ENCODE measurements at places on chromosomes 4 and X.

GRCh38 chr4:148786699-148787098 is 344.5 kb upstream of the NR3C2 start:
- DNase-seq: no peak

DNA sequence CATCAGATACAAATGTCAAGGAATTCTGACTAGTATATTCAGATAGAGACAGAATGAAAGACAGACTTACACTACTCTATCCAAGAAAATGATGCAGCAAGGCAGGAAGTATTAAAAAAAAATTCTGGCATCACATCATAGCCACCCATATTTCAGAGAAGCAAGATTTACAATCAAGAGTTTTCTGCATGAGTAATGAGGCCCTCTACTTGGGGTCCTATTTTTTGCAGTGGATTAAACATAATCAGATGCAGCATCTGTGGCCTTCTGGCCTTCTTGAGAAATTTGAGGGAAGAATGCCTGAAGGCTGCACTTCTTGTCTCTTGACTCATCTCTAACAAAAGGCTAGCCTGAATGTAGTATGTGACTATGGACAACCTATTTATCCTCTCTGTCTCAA is 48.2 kb upstream of the SLIT2 start:
- no peak for DNase-seq

DNA sequence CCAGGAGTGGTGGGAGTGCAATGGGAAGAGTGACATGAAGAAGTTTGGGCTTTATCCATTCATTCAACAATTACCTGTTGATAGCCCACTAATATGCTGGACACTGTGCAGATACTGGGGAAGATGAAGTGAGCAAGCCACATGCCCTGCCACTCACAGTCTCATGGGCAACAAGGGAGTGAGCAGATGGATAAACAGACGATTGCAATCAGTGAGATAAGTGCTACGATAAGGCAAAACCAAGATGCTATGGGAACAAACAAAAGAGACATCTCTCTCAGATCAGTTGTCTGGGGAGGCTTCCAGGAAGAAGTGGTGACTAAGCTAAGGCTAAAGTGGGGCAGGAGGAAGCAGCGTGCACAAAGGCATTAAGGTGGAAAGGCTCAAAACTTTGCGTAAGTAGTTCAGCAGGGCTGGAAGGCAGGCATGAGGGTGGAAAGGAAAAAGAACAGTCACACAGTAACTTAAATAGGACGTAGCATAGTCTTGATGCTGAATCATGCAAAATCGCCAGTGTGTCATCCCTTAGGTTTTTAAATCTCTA is 31.7 kb downstream of the GAB3 start:
- no peak for DNase-seq

GRCh38 chrX:53223955-53224859 is 800 bp downstream of the KDM5C start:
- peak; percentile 44 for DNase-seq

DNA sequence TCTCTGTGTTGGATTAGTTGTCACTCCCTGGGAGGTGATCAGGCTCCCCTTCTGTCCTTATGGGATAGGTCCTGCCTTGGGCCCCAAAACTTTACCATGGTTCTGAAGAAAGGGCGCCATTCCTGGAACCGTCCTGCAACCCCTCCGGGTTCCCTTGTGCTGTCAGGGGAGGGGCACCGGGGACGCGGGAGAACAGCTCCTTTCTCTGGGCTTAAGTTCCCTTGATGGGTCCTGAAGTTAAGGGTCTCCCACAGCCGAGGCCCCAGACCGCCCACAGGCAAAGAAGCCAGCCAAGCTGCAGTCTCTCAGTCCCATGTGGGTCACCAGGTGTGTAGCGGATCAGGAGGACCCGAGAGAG is 44.8 kb downstream of the UGT2A3 start:
- peak; percentile 55 for DNase-seq

DNA sequence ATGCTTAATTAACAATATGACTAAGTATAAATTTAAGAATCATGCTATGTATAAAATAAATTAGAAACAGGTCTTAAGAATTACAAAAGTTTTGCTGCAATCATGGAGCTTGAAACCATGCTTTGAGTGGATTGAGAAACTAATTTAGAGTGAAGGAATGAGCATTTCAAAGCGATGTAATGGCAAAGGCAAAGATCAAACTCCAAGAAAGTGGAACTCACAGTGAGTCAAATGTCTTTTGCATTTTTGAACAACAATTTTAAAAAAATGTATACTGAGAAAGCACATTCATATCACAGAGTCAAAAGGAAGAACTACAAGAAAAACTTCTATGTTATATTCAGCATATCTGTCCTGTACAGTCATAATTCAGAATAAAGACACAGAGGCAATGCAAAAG is 6.6 kb downstream of the GPRIN3 start:
- no peak for DNase-seq

- DNase-seq: no peak
Measured at GRCh38 chr4:163762741-163763140, 268.3 kb downstream of the TMA16 start.

GRCh38 chr4:114081783-114082182 is 102.3 kb upstream of the ARSJ start:
- DNase-seq: no peak
